ENCODE measurements at places on chromosomes 3 and 15. TPM values are rescaled to one million over a fixed set of nuclear protein-coding genes. Genes with fewer than 3 reads are reported as not detected.

Gene SEMA3F
- 166 TPM for total RNA-seq

Gene SUCNR1
- total RNA-seq: not detected

Gene GOLGA8N
- total RNA-seq: 0.34 TPM

Gene GOLGA6D
- not detected for total RNA-seq

Gene SLC22A14
- total RNA-seq: not detected

Gene NR1I2
- 0.05 TPM for total RNA-seq

Gene HRG
- total RNA-seq: not detected

Gene SMCO1
- total RNA-seq: not detected

Gene PLOD2
- total RNA-seq: 78.6 TPM

Gene ABI3BP
- 8.5 TPM for total RNA-seq

Gene SLCO2A1
- total RNA-seq: 5.6 TPM

Gene UBE2Q2
- 25.4 TPM for total RNA-seq

Gene RPL39L
- 50.4 TPM for total RNA-seq
